ENCODE measurements at places on chromosomes 16 and 17.

DNA sequence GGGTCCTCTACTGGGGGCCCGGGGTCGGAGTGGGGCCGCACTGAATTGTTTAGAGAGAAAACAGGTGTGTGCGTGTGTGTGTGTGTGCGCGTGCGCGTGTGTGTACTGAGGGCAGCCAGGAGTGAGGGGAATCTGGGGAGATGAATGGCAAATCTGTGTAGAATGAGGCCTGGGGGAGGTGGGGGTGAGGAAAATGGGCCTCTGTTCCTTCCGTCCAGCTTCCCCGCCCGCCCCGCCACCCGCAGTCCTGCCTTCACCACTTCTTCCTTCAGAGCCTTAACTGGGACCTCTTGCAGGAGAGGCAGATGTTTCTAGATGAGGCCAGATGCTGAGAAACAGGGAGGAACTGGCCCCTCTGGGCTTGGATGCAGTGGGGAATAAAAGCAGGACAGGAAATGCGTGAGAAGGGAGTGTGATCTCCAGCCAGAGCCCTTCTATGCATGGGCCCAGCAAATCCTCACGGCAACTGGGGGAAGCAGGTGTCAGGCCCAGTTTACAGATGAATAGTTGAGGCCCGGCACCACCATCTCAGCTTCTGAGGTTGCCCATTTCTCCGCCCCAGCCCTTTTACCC, 29.7 kb upstream of the NGFR start:
- DNase-seq, result no peak

- no peak for DNase-seq
Measured at GRCh38 chr16:50574745-50575136, 26.5 kb downstream of the NKD1 start.

GRCh38 chr16:12344577-12345343, 368.2 kb downstream of the SNX29 start:
- no peak for DNase-seq

DNA sequence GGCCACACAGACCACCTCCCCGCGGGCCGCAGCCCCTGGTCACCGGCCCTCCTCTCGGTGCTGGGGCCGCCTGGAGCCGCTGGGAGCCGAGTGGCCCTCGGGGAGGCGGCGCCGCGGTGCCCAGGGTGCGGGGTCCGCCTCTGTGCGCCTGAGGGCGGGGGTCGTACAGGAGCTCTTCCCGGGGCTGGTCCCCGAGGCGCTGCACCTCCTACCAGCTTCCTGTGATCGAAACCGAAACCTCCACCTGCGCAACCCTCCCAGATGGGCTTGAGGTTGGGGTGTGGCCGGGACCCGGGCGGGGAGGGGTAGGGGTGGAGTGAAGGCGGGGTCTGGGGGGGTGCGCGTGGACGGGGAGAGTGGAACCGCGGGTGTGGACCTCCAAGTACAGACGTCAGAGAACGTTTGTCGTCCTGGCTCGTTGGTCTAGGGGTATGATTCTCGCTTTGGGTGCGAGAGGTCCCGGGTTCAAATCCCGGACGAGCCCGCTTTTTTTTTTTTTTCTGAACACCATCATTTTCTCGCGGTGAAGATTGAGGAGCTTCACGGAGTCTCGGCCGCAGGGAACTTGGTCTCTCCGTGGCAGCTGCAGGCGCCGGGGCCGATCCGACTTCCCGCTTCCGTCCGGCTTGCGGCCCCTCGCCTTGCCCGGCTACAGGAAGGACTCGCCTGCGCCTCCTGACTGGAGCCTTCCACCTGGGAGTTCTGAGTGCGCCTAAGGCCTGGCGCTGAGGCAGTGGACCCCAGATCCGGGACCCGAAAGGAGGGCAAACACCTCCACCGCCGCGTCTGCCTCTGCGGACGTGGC, 23.9 kb downstream of the ZNF213 start:
- peak; percentile 95 for DNase-seq

- no peak for DNase-seq
Measured at GRCh38 chr16:8798174-8798527, 512 bp downstream of the PMM2 start.

GRCh38 chr16:57512296-57513001, 23.9 kb downstream of the CCDC102A start:
- no peak for DNase-seq

DNA sequence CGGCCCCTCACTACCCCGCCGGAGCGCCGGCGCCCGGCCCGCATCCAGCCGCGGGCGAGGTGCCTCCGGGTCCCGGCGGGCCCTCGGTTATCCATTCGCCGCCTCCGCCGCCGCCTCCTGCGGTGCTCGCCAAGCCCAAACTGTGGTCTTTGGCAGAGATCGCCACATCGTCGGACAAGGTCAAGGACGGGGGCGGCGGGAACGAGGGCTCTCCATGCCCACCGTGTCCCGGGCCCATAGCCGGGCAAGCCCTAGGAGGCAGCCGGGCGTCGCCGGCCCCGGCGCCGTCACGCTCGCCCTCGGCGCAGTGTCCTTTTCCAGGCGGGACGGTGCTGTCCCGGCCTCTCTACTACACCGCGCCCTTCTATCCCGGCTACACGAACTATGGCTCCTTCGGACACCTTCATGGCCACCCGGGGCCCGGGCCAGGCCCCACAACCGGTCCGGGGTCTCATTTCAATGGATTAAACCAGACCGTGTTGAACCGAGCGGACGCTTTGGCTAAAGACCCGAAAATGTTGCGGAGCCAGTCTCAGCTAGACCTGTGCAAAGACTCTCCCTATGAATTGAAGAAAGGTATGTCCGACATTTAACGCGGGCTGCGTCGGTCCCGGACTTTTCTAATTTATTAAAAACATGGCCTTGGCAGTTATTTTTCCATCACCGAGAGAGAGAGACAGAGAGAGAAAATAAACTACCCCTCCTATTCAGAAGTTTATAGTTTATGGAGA, 2.8 kb downstream of the IRX5 start:
- DNase-seq, result no peak

DNA sequence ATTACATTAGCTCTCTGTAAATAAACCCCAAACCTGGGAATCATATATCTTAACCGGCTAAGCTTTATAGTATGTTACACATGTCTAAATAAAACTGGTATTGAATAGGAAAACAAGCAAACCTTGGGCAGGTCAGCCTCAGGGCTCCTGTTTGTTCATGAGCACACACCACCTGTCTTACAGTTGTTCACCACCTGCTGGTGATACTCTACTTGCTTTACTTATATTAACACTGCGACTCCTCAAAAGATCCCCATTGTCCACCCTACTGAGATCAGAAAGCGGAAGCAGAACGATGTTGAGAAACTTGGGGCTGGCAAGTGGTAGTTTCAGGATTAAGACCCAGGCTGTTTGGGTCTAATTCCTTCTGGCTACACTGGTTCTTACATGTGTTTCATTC, 16.4 kb downstream of the CDH13 start:
- no peak for DNase-seq

DNA sequence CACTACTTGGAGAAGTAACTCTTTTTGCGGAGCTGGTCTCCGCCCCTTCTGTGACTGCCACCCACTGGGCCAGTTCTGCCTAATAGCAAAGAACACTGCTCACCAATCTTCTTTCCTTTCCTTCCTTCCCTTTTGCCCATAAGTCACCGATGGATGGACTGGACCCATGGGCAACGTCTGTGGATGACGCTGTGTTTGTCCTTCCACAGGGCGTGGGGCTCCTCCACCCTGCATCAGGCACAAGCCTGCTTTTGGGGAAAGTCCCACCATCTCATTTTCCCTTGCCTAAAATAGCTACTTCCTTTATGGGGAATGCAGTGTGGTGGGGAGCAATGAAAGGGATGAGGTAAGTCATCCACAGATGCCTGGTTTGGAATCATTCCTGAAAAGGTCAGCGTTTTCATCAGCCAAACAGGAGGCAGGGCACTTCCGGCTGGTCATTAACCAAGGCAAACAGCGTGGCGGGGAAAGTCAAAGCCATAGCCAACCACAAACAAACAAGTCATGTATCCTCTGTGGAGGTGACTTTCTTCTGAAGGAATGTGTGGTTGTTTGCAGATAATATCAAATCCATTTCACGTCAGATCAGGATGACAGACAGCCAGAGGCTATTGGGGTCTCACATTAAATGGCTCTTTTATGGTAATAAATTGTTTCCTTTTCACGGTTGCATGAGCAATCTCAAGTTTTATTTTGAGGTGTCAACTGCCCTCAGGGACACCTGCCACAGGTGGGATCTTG, 30.7 kb upstream of the MED9 start:
- no peak for DNase-seq

GRCh38 chr17:74516561-74517328, 14.5 kb downstream of the CD300LB start:
- no peak for DNase-seq

- DNase-seq, result no peak
Measured at GRCh38 chr17:76801706-76802105, 63.8 kb downstream of the MFSD11 start.

DNA sequence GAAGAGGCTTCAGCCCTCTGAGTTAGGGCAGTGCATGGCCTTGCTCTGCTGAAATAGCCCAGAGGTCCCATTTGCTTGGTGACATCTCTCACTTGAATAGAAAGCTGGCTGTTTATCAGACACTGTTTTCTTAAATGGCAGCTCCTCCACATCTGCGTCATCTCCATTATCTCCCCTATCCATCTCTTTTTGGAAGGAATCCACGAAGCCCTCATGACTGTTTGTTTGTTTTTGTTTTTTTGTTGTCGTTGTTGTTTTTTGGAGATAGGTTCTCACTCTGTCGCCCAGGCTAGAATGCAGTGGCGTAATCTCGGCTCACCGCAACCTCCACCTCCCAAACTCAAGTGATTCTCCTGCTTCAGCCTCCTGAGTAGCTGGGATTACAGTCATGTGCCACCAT, 16.6 kb downstream of the NAA60 start:
- DNase-seq, result no peak

GRCh38 chr16:89268987-89269735, 51.7 kb downstream of the ZNF778 start:
- no peak for DNase-seq

GRCh38 chr17:72152387-72152929, 31.6 kb downstream of the SOX9 start:
- DNase-seq, result no peak

DNA sequence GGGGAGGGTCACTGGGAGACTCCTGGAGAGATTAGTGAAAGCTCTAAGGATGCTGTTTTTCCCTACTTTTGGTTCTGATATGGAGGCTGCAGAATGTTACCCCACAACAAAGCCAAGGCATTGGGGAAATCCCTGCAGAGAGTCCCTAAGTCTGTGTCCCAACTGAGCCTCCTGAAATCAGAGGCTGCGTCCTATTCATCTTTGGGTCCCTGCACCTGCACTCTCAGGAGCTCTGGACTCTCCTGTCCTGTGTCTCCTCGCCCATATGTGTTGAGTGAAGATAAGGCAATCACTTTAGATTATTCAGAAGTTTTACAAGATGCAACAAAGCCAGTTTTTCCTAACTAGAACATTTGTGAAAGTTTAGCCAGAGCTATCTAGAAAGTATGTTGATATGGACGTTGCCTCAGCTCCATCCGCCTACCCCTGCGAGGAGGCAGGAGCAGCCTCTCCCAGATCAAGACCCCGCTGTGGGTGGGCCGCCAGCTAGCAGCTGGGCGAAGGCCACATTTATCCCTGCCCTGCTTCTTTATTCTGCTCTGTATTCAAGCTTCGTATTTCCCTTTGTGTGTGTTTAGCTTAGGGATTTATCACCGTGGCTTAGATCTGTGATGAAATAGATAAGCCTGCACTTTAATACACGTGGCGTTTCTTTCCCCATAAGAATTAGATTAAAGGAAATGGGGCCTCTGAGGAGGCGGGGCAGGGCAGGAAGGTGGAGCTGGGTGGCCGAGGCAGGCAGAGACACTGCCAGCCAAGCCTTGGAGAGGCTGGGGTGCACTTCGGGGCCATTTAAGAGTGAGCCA, 37.4 kb downstream of the SHISA6 start:
- no peak for DNase-seq

DNA sequence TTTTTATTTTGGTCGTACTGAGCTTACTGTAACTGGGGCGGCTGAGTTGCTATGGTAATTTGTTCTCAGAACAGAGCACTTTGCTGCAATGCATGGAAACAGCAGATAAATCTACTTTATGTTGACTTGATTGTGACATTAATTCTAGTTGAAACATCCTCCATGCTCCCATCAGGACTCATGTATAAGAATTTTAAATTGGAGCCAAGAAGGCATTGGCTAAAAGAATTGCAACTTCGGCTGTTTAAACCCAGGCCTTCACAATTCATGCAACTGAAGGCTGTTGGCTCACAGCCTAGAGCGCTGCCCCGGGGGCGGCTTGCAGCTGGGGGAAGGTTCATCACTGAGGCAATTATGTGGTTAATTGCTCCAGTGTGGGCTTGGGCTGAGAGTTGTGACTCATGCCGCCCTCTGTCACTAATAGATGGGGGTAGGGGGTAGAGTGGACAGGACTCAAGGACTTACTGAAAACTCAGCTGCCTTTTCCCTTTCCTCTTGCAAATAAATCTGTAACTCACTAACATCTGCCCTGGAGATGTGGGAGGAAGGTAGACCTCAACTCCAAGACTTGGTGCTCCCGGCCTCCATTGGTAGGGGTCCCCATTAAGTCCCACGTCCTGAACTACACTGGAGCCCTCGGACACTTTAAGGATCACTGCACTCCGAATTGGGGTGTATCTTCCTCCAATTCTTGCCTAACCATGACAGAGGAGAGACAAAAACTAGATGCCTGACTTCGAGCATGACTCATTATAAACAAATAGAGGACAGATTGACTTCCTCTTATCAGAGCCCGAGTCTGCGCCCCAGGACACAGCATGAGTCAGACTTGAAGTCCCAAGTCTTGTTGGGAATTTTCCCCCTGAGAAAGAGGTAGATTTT, 37.5 kb downstream of the ERCC4 start:
- no peak for DNase-seq

GRCh38 chr17:16945663-16946218, 26.2 kb downstream of the TNFRSF13B start:
- DNase-seq, result no peak

DNA sequence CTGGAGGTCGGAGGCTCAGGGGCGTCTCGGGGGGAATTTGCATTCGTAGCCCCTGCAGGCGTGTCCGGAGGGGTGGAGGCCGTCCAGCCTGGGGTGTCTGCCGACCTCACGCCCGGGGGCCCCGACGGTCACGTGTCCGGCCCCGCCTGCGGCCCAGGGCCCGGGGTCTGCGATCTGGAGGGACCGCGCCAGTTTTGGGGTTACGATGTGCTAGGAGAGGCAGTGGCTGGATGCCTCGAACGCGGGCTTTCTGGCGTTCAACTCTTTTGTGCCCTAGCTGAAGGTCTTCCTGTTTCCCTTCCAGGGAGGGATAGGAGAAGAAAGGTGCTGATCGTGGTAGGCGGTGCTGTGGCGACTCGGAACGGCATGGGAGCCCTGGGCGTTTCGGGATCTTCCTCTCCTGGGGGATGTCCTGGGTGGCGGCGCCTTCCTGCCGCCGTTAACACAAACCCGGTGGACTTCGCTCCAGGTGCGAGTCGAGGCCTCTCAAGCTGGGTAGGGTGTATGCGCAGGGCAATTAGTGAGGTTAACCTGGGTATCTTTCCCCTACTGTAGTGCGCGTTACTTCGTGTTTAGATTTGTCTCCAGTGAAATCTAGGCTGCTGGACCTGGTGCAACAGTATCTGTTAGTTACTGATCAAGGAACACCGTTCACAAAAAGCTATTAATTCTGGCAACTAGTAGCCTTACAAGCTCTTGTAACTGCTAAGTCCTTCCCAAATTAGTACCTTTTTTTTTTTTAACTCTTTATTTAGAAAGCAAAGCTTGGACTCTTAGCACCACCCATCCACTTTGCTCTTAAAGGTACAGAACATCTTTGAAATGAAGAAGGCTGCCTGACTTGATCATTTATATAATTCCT, 1.3 kb downstream of the AKAP1 start:
- DNase-seq, result peak; percentile 16

- no peak for DNase-seq
Measured at GRCh38 chr16:12420661-12421209, 383.0 kb downstream of the CPPED1 start.

- no peak for DNase-seq
Measured at GRCh38 chr17:77378318-77379064, 237.7 kb downstream of the SEC14L1 start.

- DNase-seq, result no peak
Measured at GRCh38 chr16:86068722-86069121, 169.8 kb downstream of the IRF8 start.
